Activated CD8-positive, alpha-beta memory T cell treated with anti-CD3 and anti-CD28 coated beads for 1 hour (primary cell): ENCODE measurements at places on chromosomes 13 and 19.

DNA sequence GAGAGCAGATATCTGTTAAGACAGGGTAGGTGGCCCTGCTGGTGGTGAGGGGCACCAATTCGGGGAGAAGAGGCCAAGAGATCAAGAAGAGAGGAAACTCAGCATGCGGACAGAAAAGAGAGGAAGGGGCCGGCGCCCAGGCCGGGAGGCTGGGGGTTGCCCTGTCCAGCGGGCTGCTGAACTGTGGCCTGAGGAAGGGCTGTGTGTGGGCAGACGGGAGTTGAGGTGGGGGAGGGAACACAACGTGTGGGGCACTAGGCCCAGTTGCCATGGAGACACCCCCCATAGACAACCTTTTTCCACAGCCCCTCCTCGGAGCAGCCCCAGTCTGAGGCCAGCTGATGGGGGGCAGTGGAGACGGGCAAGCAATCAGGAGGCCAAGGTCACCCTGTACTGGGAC, 2.5 kb upstream of the CACNG8 start:
- no peak for DNase-seq

DNA sequence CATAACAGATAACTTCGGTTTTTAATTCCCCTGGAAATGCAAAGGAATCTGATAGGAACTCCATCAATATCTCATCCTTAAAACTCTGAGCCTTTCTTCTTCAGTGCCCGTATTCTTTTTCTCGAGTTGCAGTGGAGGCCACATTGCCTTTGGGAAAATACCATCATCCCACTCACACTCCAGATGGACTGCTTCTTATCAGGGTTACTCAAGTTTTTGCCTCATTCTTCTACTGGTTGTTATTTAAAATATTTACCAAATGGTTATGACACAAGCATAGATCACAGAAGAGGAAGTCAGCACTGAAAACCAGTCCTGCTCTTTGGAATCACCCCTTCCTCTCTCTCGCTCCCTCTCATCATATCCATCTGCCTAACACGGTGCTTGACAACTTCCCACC, 1020.5 kb upstream of the SLC10A2 start:
- DNase-seq, result no peak

- DNase-seq, result no peak
Observed at GRCh38 chr19:47315125-47315821, 5.6 kb downstream of the C5AR1 start.

- DNase-seq, result no peak
Observed at GRCh38 chr19:48739404-48740163, 826 bp downstream of the RASIP1 start.

- DNase-seq, result no peak
Observed at GRCh38 chr19:36169084-36169760, 17.0 kb upstream of the COX7A1 start.

GRCh38 chr19:55230780-55231179, 2.2 kb upstream of the TMEM86B start:
- no peak for DNase-seq

DNA sequence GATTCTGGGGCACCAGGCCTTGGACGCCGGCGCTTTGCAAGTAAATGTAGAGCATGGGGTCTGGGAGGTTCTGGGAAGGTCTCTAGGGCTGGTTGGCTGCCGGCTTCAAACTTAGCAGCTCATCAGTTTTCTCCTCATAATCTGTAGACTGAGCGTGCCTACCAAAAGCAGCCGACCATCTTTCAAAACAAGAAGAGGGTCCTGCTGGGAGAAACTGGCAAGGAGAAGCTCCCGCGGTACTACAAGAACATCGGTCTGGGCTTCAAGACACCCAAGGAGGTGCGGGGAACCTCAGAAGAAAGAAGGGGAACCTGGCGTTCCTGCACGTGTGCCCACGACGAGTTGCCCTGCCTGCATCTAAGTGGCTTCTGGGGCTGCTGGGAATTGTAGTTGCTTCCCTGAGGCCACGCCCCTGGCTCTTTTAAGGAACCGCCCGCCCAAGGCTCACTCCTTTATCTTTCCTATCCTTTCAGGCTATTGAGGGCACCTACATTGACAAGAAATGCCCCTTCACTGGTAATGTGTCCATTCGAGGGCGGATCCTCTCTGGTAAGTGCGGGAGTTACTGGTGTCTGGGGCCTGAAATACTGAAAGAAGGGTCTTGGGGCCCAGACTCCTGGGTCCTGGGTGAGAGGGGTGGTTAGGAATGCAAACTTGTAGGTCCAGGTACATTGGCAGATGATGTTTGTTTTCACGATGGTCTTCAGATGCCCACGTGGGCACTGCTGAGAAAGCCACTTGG, 984 bp downstream of the RPS11 start:
- peak; percentile 57 for DNase-seq
